Type B pancreatic cell (in vitro differentiated cells): ENCODE measurements at places on chromosomes 3 and 15. TPM values are rescaled to one million over a fixed set of nuclear protein-coding genes. Genes with fewer than 3 reads are reported as not detected.

Gene FGF7
- 3.0 and 7.8 TPM in 2 replicates for total RNA-seq

Gene ZBED2
- 2.2 and 3.3 TPM in 2 replicates for total RNA-seq

Gene DNAJC17
- 23.7 and 38.3 TPM in 2 replicates for total RNA-seq

Gene COL6A5
- total RNA-seq = 0.10 and 0.14 TPM in 2 replicates

GRCh38 chr15:77044228-77045042 is 26.5 kb downstream of the TSPAN3 start:
- H3K27me3 ChIP-seq = no peaks in the 10 kb centered on the region
- H3K36me3 ChIP-seq = peaks cover 60% of the 10 kb centered on the region
- DNase-seq = no peak
- H3K27ac ChIP-seq = no peak overlapping the region

GRCh38 chr15:71632576-71633195 is 177.7 kb upstream of the NR2E3 start:
- no peak overlapping the region for H3K27ac ChIP-seq
- peaks cover 29% of the 10 kb centered on the region for H3K4me1 ChIP-seq
- no peaks in the 10 kb centered on the region for H3K27me3 ChIP-seq

DNA sequence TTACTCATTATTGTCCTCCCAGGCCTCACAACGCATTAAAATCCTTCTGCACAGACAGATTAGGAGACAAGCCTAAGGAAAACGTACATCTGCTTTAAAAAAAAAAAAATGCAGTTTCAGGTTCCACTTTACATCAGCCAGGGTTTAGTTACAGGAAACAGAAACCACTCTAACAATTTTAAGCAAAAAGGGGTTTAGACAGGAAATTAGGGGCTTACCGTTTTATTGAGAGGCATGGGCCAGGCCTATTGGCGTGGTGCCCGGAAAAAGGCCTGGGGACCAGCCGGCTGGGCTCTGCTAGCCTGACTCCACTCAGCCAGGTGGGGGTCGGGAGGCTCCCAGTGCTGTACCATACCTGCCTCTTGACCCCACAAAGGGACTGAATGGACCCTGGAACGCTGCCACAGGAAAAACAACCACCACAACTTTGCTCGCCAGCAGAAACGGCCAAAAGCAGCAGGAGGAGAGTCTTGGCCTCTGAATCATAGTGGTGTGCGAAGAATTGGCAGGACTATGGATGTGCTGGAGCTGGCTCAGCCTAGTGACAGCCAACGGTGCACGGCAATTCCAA is 124.3 kb downstream of the CHSY1 start:
- H3K36me3 ChIP-seq = peaks cover 4% of the 10 kb centered on the region
- peak overlapping the region; percentile 77 for H3K27ac ChIP-seq
- no peak for DNase-seq

GRCh38 chr15:63765338-63765737 is 68.4 kb downstream of the HERC1 start:
- no peaks in the 10 kb centered on the region for H3K27me3 ChIP-seq
- no peak overlapping the region for H3K27ac ChIP-seq
- no peak for DNase-seq
- no peak overlapping the region for H3K4me3 ChIP-seq
- peaks cover 25% of the 10 kb centered on the region for H3K4me1 ChIP-seq

DNA sequence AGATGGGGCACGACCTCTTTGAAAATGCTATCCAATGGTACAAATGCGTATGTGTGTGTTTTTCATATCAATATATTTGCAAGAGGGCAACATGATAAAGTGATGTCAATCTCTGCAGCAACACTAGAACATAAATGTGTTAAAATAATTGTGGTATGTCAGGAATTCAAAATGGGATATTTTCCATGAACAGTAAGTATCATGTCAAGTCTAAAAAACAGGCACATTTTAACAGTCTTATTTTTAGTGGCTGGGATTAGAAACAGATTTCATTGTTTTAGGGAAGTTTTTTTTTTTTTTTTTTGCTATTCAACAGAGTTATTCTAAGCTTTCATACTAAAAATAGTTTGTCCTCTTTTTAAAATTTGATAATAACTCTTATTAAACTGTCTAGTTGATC is 209.8 kb downstream of the GAP43 start:
- no peak for DNase-seq
- peaks cover 11% of the 10 kb centered on the region for H3K4me1 ChIP-seq

- no peak overlapping the region for H3K27ac ChIP-seq
- H3K4me3 ChIP-seq = no peak overlapping the region
- H3K27me3 ChIP-seq = no peaks in the 10 kb centered on the region
- no peaks in the 10 kb centered on the region for H3K36me3 ChIP-seq
- DNase-seq = no peak
Measured at GRCh38 chr15:100310041-100310405, 31.8 kb downstream of the ADAMTS17 start.
